Esophagus squamous epithelium (tissue), 5 donors: ENCODE measurements at places on chromosomes 3 and 15.

- DNase-seq, result no peak
Measured at GRCh38 chr3:71492974-71493771, 90.4 kb downstream of the FOXP1 start.

- DNase-seq, result no peak
Measured at GRCh38 chr3:45590822-45591546, 3.6 kb upstream of the LIMD1 start.

GRCh38 chr3:18036450-18036815 lies 294.0 kb upstream of the TBC1D5 start:
- no peak for DNase-seq

DNA sequence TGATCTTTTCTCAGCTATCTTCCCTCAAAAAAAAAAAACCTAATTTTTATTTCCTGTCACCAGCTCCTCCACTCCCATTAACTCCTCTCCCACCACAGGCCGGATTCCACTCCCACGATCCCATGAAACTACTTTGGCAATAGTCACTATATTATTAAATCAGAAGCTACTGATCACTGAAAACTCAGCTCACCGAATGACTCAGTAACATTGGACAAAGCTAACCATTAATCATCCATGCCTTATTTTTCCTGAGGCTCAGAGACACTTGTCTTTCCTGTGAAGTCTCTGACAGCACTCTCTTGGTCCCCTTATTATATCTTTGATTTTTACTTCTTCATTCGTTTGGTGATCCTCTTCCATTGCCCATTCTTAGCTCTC lies 260.2 kb downstream of the CGGBP1 start:
- no peak for DNase-seq

GRCh38 chr3:135844386-135844785 lies 121.1 kb upstream of the PPP2R3A start:
- no peak for DNase-seq

- DNase-seq, result no peak
Measured at GRCh38 chr3:143482106-143483088, 362.8 kb downstream of the CHST2 start.

DNA sequence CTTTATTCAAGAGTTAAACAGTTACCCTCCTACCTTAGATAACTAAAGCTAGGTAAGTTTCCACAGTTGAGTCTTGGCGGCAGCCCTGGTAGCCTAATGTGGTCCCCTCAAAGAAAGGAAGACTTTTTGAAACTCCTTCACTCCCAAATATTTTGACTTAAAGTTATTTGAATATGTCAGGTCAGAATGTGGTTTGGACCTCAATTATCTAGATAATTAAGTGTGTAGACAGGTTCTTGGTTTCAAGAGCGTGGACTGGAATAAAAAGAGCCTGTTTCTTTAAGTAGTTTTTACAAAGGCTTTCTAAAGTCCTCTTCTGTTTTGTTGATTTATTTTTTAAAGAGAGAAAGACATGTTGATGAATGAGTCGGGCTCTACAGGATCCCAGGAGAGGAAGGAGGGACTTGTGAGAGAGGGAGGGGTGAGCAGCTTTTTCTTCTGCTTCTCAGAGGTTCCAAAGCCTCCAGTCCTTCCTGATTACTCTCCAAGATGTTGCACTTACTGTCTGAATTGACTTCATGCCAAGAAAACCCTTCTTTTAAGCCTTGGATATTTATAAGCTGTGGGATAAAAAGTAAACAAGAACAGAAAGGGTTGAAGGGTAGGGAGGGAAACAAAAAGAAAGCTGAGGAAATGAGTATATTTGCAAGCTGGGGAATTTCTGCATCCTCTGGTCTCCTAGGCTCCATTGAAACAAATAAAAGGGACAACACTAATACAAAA lies 457.4 kb downstream of the IGSF11 start:
- no peak for DNase-seq

- DNase-seq, result no peak
Measured at GRCh38 chr15:61750271-61751084, 309.8 kb downstream of the VPS13C start.

DNA sequence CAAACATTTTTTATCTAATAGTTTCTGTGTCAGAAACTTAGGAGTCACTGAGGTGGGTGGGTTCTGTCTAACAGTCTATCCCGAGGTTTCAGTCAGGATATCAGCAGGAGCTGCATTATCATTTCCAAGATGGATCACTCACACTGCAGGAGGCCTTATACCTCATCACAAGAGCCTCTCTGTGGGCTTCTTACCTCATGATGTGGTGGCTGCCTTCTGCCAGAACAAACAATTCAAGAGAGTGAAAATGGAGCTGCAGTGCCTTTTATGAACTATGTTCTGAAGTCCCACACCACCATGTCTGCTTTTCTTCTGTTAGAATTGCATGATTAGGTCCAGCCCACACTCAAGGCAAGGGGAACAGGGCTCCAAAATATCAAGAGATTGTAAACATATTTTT lies 27.9 kb downstream of the RFX7 start:
- no peak for DNase-seq

DNA sequence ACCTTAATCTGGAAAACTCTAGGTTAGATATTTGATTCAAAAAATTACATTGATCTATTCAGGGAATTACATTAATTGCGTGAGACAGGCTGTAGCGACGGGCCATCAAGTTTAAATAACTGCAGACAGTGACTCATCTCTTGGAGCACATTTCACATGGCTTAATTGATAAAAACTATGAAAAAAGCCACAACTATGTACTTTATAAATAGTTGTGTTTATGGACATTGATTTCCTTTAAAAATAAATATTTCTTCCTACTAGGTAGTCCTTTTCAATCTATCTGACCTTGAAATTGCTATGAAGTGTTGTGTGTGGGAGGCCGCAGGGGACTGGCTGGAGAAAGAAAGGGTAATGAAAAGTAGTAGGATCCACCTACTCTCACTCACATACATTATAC lies 157.8 kb downstream of the IL1RAP start:
- DNase-seq, result no peak

DNA sequence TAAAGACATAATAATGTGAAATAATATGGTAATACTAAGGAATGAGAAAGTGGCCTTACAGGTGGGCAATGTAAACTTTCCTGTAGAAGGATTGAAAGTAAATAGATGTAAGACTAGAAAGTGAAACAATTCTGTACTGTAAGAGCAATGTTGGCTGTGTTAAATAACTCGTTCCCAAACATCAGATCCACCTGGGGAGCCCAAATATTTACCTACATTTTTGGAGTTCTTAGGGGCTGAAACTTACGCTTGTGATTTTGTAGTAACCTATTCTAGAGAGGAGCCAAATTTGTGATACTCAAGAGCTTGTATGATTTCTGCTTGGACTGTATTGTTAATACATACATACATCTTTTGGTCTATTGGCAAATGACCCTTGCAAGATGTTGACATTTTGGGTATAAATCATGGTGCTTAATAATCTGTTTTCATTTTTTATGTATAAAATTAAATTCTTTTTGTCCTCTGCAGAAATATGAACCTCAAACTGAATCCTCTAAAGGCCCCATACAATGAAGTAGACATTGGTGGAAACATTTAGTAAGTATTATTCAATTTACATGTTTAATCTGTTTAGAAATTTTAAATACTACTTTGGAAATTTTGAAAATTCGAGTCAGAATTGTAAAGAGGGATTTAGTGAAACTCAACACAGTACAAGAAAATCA lies 8.5 kb upstream of the CHD2 start:
- no peak for DNase-seq

GRCh38 chr3:44963571-44964325 lies 12.2 kb downstream of the ZDHHC3 start:
- DNase-seq, result no peak

DNA sequence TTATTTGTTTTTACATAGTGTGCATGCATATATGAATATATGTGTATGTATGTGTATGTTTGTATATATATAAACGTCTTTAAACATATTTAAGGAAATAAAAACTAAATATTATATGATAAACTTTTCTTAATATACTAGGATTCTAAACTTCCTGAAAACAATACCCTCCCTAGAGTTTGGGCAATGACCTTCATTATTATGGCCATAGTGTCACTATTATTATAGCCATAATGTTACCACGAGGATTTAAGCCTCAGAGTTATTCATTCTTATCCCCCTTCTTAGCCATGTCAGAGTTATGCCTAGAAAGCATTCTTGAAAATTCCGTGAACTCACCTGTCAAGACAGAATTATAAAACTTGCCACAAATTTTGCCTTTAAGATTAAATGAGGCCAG lies 335.5 kb downstream of the ERC2 start:
- no peak for DNase-seq

DNA sequence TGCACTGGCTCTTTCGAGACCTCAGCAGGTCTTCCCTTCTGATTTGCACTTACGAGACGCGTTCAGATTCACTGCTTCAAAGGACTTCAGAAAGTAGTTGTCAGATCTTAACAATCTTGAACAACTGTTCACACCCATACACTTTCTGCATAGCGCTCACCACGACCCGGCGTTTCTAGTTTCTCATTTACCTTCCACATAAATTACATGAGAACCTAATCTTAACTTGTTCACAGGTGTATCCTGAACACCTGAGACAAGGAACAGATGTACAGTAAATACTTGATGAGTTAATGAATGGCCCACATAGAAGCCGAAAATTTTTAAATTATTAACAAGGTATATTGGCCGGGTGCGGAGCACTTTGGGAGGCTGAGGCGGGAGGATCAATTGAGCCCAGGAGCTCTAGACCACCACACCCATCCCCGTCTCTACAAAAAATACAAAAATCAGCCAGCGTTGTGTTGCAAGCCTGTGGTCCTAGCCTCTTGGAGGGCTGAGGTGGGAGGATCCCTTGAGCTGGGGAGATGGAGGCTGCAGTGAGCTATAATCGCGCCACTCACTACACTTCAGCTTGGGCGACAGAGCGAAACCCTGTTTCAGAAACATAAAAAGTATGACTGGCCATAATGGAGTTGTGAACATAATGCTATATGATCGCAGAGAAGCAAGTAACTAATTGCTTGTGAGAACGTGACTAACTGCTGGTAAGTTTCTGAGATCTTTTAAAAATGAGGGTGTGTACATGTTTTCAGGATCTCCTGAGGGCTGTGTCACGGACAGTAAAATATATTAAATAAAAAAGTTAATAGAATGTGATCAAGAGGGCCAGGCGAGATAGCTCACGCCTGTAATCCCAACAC lies 984 bp upstream of the SMARCC1 start:
- DNase-seq, result no peak

GRCh38 chr15:61155741-61156700 lies 73.1 kb downstream of the RORA start:
- no peak for DNase-seq

DNA sequence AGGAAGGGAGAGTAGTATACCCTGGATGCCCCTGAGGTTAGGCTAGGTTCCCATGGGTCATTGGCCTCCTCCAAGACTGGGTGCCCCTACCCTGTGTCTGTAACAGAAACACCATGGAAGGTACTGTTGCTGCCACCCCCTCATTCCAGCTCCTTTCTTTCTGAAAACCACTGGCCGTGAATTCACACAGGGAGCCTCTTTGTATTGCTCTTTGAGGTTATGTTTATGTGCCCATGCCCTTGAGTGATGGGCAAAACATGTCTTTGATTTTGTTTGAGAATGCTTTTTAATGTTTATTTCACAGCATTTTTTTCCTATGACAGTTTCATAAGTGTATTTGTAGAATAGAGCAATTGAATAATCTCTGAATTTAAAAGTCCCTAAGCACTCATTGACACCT lies 79.7 kb downstream of the RARB start:
- no peak for DNase-seq
